SK-MEL-5 (cell line): ENCODE measurements at places on chromosomes 3 and 15. TPM values are rescaled to one million over a fixed set of nuclear protein-coding genes. Genes with fewer than 3 reads are reported as not detected.

DNA sequence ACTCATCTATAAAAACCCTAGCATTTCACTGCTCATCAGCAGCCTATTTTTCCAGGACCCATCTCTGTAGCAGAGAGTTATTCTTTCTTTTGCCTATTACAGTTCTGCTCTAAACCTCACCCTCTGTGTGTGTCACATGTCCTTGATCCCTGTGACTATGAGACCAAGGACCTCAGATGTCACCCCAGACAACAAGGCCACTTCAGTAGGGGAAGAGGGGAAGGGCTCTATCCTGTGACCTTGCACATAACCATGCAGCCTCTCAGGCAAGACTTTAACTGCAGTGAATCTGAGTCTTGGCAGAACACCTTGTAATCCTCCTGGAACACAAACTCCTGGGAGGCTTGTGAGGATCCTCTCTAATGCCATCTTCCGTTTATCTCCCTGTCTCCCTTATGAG is 4.4 kb upstream of the ZNF589 start:
- DNase-seq: peak; percentile 33

DNA sequence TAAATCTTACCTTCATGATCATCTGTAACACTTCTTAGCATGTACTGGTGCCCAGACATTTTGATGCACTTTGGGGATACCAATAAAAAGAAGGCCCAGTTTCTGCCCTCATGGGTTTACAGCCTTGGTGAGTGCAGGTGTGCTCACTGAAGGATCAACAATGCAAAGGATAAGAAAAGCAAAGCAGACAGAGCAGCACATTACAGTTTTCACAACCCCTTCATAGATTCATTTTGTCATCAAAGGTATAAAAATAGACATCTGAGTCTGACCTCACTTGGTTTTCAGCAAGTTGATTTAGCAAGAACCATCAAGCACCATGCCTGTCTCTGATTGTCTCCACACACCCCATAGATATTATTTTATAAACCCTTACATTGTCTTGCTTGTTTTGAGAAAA is 77.6 kb downstream of the BFSP2 start:
- no peak for DNase-seq

DNA sequence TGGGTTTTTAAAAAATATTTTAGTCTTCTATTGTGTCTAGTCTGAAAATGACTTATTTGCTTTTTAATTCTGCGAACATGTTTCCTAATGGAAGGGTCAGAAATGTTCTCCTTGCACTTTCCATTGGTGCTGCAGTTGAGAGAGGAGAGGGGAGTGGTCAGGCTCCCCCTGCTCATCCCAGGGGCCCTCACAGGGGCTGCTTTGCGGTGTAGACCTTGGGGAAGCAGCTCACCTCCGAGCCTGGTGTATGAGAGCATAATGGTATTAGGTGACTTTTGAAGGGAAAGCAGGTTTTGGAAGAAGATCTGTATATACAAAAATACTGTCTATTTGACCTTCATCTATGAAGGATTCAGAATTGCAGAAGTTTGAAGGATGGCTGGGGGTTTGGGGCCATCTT is 28.3 kb downstream of the APBA2 start:
- DNase-seq: no peak

- peak; percentile 9 for DNase-seq
Observed at GRCh38 chr15:44101944-44102343, 93.1 kb downstream of the FRMD5 start.

GRCh38 chr3:129238945-129239705 is 10.3 kb upstream of the COPG1 start:
- DNase-seq: no peak

GRCh38 chr3:66532160-66532587 is 31.4 kb upstream of the LRIG1 start:
- DNase-seq: no peak

DNA sequence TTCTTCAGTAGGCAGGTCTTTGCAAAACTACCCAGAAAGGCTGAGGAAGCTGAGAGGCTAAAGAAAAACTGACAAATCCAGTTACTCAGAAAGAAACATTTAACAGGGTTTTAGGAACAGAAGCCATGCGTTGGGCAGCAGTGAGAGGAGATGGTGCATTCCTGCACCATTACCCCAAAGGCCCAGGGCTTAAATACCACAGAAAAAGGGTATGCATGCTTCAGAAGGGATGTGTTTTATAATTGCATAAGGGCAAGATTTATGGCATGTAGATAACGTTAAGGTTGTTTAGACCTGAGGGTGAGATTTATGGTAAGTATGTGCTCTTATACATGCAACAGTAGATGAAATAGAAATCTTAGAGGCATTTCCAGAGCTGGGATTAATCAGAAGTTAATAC is 10.0 kb downstream of the C3orf52 start:
- DNase-seq: no peak

DNA sequence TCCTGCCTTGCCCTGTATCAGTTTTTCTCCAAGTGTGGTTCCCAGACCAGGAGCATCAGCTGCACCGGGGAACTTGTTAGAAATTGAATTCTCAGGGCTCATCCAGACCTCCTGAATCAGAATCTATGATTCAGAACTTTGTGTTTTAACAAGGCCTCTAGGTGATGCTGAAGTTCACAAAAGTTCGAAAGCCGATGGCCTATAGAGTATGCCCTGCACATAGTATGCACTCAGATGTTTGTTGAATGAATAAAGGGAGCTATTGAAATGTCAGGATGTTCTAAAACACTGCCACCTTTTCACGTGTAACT is 664 bp upstream of the LARP6 start:
- peak; percentile 17 for DNase-seq

DNA sequence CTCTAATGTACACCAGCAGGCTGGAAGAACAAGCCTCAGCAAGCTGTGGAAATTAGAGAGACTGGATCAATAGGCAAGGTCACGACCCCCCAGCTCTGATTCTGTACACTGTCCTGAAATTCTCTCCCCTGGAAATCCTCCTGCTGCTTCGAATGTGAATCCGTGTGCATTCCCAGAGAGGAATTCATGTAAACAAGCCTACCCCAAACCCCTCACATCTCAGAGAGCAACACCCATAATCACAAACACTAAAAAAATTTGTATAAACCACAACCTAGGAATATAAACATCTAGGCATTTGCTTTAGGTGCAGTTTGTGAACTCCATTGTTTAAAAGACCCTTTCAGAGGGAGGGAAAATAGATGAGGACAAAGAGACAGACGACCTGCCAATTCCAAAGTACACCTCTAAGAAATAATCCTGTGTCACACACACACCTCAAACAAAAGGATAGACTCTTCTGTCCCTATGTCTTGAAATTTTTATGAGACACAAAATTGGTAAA is 325.2 kb downstream of the WDR72 start:
- no peak for DNase-seq

- no peak for DNase-seq
Observed at GRCh38 chr15:101378879-101379278, 83.8 kb upstream of the SNRPA1 start.

NDUFB4 gene
- 291 and 293 TPM in 2 replicates for total RNA-seq
